ENCODE measurements at places on chromosomes 1 and 21.

DNA sequence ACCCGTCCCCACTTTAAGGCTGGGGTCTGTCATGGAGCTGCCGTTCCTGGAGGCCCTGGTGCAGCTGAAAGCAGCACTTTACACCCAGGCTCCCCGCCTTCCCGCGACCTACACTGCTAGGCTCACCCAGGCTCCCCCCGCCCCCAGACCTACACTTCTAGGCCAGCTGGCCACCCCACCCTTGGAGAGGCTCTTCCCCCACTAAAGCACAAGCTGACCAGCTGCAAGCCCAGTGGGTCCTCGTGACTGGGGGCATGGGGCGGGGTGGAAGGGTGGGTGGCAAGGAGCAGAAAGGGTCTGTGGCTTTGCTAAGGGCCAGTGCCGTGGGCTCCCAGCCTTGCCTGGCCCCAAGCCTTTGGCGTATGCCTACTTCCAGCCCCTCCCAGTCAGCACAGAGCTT is 9.7 kb upstream of the ARHGEF16 start:
- no peak for DNase-seq

- no peak for DNase-seq
Measured at GRCh38 chr1:62100442-62100841, 94.2 kb upstream of the L1TD1 start.

GRCh38 chr1:81617308-81617967 is 183.3 kb upstream of the ADGRL2 start:
- DNase-seq, result no peak

DNA sequence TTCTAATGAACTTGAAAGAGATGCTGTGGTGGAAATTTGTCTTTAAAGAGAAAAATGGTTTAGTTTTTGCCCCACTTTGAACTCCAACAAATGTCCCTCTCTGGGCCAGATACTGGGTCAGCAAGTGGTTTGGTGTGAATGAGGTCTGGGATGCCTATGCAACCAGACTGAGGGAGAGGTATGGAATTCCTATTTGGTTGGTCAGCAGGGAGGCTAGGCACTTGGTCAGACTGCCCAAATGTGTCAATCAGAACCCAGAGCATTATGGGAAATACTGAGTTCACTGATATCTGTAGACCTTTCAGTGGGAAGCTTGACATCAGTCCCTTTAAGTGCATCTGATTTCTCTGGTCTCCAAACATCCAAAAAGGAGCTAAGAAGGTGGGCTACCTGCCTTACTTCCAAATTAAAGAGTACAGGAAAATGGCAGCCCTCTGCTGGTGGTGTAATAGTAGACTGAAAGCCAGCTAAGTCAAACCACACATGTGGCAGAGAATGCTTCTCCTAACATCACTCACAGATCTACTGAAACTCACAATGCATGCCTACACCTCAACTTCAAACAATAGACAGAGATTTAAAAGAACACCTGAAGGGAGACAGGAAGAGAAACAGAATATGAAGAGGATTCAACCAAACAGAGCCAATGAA is 510.1 kb downstream of the PLA2G4A start:
- no peak for DNase-seq

Measured in cortex of kidney (tissue), 1 donor.